Esophagus muscularis mucosa (tissue), 4 donors: ENCODE measurements at places on chromosomes 3 and 15. TPM values are rescaled to one million over a fixed set of nuclear protein-coding genes. Genes with fewer than 3 reads are reported as not detected.

Gene CTXN2
- total RNA-seq = 0.11 TPM

Gene MCF2L2
- 1.6 TPM for total RNA-seq

Gene SH3GL3
- total RNA-seq = 0.19 TPM

Gene POPDC2
- total RNA-seq = 92.6 TPM

Gene TUSC2
- total RNA-seq = 18.7 TPM

Gene TICRR
- under 0.01 TPM for total RNA-seq

Gene DENND6A
- total RNA-seq = 39.4 TPM

GRCh38 chr3:140748903-140749302 lies 71.0 kb downstream of the TRIM42 start:
- no peaks in the 10 kb centered on the region for H3K36me3 ChIP-seq
- no peak overlapping the region for H3K27ac ChIP-seq
- H3K27me3 ChIP-seq = no peaks in the 10 kb centered on the region
- H3K4me3 ChIP-seq = no peak overlapping the region

GRCh38 chr3:64088408-64089205 lies 65.3 kb upstream of the PSMD6 start:
- H3K4me1 ChIP-seq = peaks cover 5% of the 10 kb centered on the region
- H3K27me3 ChIP-seq = no peaks in the 10 kb centered on the region
- no peaks in the 10 kb centered on the region for H3K36me3 ChIP-seq
- no peak overlapping the region for H3K27ac ChIP-seq

GRCh38 chr3:114418107-114418506 lies 124.3 kb downstream of the TIGIT start:
- no peak for DNase-seq
- no peak overlapping the region for H3K4me3 ChIP-seq
- no peak overlapping the region for H3K27ac ChIP-seq

GRCh38 chr3:43152649-43153048 lies 46.8 kb upstream of the POMGNT2 start:
- no peaks in the 10 kb centered on the region for H3K27me3 ChIP-seq
- peaks cover 26% of the 10 kb centered on the region for H3K4me1 ChIP-seq
- H3K27ac ChIP-seq = peak overlapping the region; percentile 63
- peak; percentile 55 for DNase-seq
- no peaks in the 10 kb centered on the region for H3K36me3 ChIP-seq

- no peak for DNase-seq
- no peaks in the 10 kb centered on the region for H3K36me3 ChIP-seq
- no peaks in the 10 kb centered on the region for H3K27me3 ChIP-seq
- H3K4me1 ChIP-seq = peaks cover 42% of the 10 kb centered on the region
- H3K27ac ChIP-seq = peak overlapping the region; percentile 98
- peak overlapping the region; percentile 96 for H3K4me3 ChIP-seq
These were observed 423 bp upstream of the PHLDB2 start for GRCh38 chr3:111858642-111859041.

DNA sequence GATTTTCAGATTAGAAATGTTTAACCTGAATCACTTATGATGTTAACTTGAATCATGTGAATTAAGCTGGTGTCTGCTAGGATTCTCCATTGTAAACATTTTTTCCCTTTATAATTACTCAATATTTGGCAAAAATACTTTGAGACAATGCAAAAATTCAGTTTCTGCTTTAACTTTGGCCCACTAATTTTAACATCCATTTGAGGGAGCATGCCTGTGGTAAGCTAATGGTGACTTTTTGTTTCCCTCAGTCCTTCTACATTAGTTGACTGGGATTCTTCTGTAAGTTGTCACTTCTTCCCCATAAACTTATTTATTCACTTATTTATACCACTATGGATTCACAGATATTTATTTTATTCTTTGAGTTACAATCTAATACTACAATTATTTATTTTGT lies 59.3 kb downstream of the PIK3R4 start:
- DNase-seq = no peak
- H3K27me3 ChIP-seq = no peaks in the 10 kb centered on the region
- H3K36me3 ChIP-seq = peaks cover 54% of the 10 kb centered on the region
- H3K4me1 ChIP-seq = no peaks in the 10 kb centered on the region

- no peaks in the 10 kb centered on the region for H3K36me3 ChIP-seq
- no peak overlapping the region for H3K4me3 ChIP-seq
- no peaks in the 10 kb centered on the region for H3K27me3 ChIP-seq
- no peak overlapping the region for H3K27ac ChIP-seq
- H3K4me1 ChIP-seq = peaks cover 3% of the 10 kb centered on the region
These were observed 35.4 kb downstream of the MASP1 start for GRCh38 chr3:187256051-187256616.

DNA sequence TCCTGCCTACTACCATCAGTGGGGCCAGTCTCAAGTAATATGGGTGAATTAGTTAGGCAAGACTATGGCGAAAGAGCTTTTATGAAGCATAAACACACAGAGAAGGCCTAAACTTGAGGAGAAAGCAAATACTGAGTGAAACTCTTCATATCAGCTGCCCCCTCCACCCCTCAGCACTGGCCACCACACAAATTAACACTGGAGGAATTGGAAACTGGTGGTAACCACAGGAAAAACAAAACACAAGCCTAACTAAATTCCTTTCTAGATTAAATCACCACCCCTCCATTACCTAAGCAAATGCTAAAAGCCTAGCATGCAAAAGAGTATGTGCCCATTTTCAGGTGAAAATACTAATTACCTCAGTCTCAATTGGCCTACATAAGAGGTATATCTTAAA lies 774.7 kb upstream of the NECTIN3 start:
- H3K4me3 ChIP-seq = no peak overlapping the region
- no peaks in the 10 kb centered on the region for H3K4me1 ChIP-seq
- no peak overlapping the region for H3K27ac ChIP-seq
- no peaks in the 10 kb centered on the region for H3K27me3 ChIP-seq
- no peaks in the 10 kb centered on the region for H3K36me3 ChIP-seq
- DNase-seq = no peak

DNA sequence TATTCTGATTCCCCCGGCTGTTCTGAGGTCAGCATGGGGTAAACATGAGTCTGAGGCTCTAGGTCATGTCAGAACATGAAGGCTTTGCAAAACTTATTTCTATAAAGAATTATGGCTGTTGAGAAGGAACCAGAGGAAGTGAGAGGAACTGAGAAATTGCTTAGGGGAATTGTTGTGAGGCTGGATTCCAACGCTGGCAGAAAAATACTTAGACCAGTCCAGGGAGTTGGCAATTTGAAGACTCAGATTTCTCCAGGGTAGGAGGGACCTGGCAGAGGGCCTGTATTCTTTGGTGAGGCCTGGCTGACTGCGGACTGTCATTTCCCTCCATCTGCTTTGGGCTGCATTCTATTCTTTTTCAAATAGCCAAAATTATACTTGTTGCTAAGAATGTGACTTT lies 155.5 kb downstream of the PLD1 start:
- no peaks in the 10 kb centered on the region for H3K27me3 ChIP-seq
- no peak overlapping the region for H3K4me3 ChIP-seq
- H3K27ac ChIP-seq = peak overlapping the region; percentile 62
- DNase-seq = no peak
- no peaks in the 10 kb centered on the region for H3K36me3 ChIP-seq
- peaks cover 20% of the 10 kb centered on the region for H3K4me1 ChIP-seq

GRCh38 chr3:134211797-134212196 lies 38.9 kb downstream of the RYK start:
- H3K36me3 ChIP-seq = peaks cover 11% of the 10 kb centered on the region
- H3K4me3 ChIP-seq = no peak overlapping the region
- peaks cover 3% of the 10 kb centered on the region for H3K4me1 ChIP-seq
- no peak overlapping the region for H3K27ac ChIP-seq

GRCh38 chr3:56189536-56189935 lies 278.7 kb downstream of the ERC2 start:
- H3K27ac ChIP-seq = no peak overlapping the region
- no peak for DNase-seq
- H3K4me3 ChIP-seq = no peak overlapping the region
- H3K36me3 ChIP-seq = no peaks in the 10 kb centered on the region

GRCh38 chr15:44775953-44776352 lies 39.6 kb downstream of the TRIM69 start:
- no peak for DNase-seq
- H3K27ac ChIP-seq = no peak overlapping the region
- H3K36me3 ChIP-seq = no peaks in the 10 kb centered on the region
- H3K4me3 ChIP-seq = no peak overlapping the region
- H3K4me1 ChIP-seq = no peaks in the 10 kb centered on the region
